ENCODE measurements at places on chromosomes 12 and 14. TPM values are rescaled to one million over a fixed set of nuclear protein-coding genes. Genes with fewer than 3 reads are reported as not detected.

KRT83 gene
- not detected for total RNA-seq

LBHD2 gene
- not detected for total RNA-seq

DNA sequence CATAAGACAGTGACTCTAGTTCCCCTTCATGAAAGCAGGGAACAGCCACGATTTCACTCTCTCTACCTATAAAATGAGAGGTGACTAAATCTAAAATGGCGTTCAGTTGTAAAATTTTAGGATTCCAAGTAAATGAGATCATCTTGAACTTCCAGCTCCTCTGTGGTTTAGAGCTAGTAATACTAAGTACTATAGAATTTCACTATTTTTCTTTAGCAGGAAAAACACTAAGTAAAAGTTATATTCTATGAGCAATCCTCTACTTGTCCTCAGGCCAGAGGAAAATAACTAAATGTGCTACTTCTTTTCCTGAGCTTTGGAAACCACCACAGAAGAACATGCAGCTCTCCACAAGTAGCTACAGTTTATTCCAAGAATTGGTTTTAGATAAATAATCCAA, 55.6 kb downstream of the NIN start:
- no peak for DNase-seq

DNA sequence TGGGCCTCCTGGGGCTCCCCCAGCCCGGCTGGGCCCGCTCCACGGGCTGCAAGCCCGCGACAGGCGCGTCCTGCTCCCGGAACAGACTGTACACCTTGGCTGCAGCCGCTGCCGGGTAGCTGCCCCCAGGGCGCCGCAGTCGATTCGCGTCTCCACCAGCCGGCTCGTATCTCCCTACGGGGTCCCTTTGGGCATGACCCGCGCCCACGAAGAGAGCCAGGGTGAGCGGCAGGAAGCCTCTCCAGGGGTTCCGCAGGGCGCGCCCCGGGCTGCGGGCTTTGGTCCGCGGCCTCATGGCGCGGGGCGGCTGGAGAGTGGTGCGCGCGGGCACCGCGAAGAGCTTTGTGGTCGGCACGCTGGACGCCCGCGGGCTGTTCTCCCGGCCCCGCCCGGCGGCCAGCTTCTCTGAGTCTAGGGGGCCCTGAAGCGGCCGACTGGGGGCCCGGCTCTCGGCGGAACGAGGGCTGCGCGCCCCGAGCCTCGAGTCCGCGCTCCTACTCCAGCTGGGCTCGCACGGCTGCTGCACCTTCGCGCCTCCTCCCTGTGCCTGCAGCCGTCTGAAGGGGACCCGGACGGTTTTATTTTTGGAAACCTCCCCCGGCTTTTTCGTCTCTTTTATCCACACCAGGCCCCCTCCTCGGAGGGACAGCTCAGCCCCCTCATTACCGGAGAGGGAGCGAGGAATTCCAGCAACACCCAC, at the start of gene LTBP2:
Gene LTBP2 (minus strand): TSS at position 588 of the 700 bp plus-strand sequence. CDS start 293 bp downstream, at position 295.
- no peak for DNase-seq

DNA sequence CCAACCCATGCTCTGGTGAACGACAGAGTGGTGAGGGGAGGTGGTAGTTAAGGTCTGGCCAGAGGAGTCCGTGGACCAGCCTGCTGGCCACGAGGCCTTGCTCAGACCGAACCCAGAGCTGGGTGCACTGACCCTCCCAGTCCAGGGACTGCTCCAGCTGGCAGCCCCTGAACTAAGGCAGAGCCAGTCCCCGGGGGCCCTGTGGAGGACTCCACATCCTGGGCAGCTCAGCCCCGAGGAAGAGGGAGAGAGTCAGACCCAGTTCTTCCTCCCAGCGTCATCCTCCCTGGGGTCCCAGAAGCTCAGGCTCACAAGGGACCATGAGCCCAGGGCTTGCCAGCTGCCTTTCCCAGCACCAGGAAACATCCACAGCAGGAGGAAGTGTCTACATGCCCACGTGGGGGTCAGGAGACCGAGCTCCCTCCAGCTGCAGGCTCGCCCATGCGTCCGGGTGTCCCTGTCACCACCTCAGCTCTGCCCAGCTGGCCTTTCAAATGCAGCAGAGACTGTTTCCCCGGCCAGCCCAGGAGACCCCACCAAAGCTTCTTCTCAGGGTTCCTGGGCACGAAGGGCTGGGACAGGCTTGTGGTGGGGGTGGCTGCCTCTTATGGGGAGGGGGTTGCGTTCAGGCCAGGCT, 194.4 kb downstream of the KIF26A start:
- DNase-seq, result peak; percentile 82

DNA sequence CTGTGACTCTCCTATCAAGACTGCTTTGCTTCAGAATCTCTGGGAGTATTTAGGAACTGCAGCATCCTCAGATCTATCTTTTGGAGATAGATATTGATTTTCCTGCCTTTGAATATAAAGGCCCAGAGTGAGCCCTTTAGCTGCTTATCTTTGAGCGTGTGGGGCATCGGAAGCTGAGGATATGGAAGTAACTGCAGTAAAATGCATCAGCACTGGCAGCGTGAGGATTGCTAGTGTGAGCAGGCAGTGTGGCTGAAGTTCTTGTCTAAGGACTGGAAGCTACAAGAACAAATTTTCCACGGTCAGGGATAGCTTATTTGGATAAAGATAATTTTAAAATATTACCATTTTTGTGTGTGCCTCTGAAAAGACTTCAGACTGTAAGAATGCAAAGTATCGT, 474.7 kb downstream of the NPAS3 start:
- no peak for DNase-seq

DNA sequence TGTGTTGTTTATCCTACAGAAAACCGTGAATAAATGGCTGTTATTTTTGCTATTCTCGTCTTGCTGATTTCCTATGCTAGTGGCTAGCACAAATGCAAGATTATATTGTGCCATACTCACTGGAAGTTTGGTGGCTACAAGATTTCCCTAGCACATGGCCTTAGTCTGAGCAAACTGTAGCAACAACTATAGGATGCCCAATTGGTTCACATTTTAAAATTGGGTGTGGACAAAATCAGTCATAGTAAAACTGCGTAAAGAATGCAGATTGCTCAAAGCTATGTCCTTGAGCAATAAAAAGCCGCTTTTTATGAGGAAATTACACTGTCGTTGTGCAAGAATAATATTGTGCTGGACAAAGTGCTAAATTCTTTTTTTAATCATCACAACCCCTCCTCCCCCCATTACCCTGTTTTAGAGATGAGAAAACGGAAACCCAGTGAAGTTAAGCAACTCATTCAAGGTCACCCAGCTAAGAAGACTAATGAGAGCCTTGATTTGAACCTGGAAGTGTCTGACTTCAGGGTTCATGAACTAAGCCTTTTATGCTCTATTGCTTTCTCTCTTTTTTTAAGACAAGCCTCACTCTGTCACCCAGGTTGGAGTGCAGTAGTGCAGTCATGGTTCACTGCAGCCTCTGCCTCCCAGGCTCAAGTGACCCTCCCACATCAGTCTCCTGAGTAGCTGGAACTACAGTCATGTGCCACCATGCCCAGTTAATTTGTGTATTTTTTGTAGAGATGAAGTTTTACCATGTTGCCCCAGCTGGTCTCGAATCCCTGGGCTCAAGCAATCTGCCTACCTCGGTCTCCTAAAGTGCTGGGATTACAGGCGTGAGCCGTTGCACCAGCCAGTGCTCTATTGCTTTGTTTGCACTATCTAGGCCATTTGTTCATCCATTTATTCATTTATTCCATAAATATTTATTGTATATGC, 73.6 kb downstream of the SRGAP1 start:
- no peak for DNase-seq
